Uterine smooth muscle cell (primary cell): ENCODE measurements at places on chromosomes 7 and 10. TPM values are rescaled to one million over a fixed set of nuclear protein-coding genes. Genes with fewer than 3 reads are reported as not detected.

The TUBAL3 gene
- not detected in 2 replicates for total RNA-seq

The ELMO1 gene
- total RNA-seq, result 0.50 and 0.55 TPM in 2 replicates

The MOGAT3 gene
- total RNA-seq, result not detected in 2 replicates

The TRIM74 gene
- total RNA-seq, result not detected in 2 replicates

The MMD2 gene
- total RNA-seq, result not detected in 2 replicates

The CHST15 gene
- total RNA-seq, result 4.6 and 6.5 TPM in 2 replicates

The STEAP2 gene
- total RNA-seq, result 16.8 and 19.0 TPM in 2 replicates

The ZNF467 gene
- 0.22 and 0.62 TPM in 2 replicates for total RNA-seq

The HECW1 gene
- 0.11 and 0.62 TPM in 2 replicates for total RNA-seq

The DEPP1 gene
- 0.44 and 2.0 TPM in 2 replicates for total RNA-seq
